Amniotic stem cell (primary cell): ENCODE measurements at places on chromosomes 4 and X.

DNA sequence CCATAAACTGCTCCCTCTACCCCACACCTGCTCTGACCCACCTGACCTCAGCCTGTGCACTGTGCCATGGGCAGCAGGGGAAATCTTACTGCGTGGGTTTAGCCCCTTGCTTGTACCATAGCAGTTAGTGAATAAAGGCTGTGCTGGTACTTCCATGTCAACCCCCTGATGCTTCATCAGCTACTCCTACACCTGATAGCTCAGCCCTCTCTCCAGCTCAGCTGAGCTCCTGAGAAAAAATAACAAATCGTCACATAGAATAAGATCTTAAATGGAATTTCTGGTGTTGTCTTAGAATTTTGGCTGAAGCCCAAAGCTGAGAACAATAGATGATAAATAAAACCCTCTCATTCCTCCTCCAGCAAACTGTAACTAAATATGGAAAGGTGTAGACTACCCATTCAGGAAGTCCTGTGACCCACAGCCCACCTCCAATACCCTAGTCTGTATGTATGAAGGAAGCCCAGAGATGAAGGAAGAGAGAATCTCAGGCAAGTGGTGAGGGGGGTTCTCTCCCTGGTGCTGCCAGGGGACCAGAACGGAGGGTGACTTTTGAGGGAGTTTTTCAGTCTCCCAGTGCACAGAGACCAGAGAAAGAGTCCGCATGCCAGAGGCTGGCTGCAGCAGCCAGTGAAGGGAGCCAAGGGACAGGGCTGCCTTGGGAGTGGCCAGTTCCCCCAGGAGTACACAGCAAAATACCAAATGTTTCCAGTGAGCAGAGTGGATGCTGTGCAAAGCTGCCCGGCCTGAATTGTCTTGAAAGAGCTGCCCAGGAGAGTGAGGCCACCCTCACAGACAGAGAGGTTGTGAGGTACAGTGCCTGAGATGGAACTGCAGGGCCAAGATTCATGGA is 227.3 kb downstream of the QDPR start:
- DNase-seq: no peak

GRCh38 chr4:122855353-122855890 is 28.8 kb downstream of the FGF2 start:
- no peak for DNase-seq

- DNase-seq: no peak
These were observed 24.1 kb downstream of the SH3KBP1 start for GRCh38 chrX:19863212-19863856.

GRCh38 chr4:152099061-152099425 is 338.2 kb upstream of the GATB start:
- no peak for DNase-seq

GRCh38 chr4:86706923-86707597 is 112.9 kb downstream of the PTPN13 start:
- DNase-seq: no peak

DNA sequence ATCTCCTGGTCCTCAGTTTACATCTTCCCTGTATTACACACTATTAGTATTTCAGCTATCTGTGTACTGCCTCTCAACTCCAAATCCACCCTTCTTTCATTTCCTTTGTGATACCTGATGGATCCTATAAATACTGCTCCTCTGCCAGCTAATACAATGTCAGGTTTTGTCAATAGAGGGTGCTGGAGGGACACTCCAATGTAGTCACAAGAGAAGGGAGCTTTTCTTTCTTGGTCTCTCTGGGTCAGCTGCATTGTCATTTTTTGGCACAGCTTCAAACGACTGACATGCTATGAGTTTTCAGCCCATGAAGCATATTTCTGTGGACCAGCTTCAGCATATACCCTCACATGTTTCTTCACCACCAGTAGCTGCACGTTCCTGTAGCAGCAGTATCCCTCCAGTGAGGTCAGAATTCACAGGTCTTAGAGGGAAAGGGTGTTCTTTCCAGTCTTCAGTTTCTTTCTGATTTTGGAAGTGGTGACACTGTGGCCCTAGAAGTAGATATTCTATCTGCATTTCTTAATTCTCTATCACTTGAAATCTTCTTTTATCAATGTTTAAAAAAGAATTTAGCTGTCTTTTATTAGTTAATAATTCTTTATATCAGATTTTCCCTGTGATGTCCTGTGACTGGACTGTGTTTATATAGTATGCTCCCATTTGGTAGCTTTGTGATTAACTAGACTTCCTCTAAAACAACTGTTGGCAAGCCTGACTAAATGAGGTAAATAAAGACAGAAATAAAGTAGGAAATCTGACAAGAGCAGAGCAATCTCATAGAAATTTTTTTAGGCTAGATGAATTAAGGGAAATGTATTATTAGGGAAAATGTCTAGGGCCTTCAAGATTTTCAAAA is 60.6 kb downstream of the GABRA2 start:
- no peak for DNase-seq

- no peak for DNase-seq
These were observed 1089.3 kb downstream of the PCDH18 start for GRCh38 chr4:136443006-136443405.

- no peak for DNase-seq
These were observed 64.0 kb upstream of the WDR1 start for GRCh38 chr4:10180603-10180926.

- DNase-seq: no peak
These were observed 154.7 kb upstream of the BOD1L1 start for GRCh38 chr4:13782231-13782630.

GRCh38 chr4:48203819-48204218 is 65.8 kb downstream of the TEC start:
- DNase-seq: no peak

GRCh38 chr4:186845137-186845842 is 121.6 kb upstream of the FAT1 start:
- DNase-seq: peak; percentile 44

DNA sequence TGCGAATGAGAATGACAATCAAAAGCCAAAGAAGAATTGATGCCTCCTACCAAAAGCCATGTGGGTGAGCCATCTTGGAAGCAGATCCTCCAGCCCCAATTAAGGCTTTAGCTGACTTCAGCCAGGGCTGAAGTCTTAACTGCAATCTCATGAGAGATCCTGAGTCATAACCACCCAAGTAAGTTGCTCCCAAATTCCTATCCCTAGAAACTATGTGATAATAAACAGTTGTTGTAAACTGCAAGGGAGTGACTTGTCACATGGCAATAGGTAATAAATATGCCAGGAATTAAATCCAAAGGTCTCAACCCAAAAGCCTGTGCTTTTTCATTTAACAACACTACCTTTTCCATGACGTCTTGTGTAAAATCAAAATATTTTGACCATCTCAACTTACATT is 154.2 kb upstream of the TBL1X start:
- no peak for DNase-seq

DNA sequence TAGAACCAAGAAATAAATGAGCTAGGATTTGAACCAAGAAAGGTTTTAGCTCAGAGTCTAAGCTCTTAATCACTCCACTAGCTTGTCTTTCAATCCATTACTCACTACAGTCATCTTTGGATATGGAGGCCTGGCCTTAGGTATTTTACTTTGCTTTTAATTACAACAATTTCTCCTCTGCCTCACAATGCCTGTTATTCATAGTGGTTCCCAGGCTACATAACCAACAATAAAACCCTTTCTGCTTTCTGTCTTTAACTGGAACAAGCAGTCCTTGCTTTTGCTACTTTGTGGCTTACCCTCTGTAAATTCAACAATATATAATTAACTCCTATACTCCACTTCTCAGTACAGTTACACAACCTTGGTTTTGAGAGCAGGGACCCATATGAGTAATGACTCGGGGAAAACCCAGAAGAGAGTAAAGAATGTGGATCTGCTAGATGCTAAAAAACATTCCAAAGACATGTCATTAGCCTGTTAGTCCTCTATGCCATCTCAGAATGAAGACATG is 94.7 kb upstream of the NAP1L5 start:
- DNase-seq: peak; percentile 37

- DNase-seq: peak; percentile 1
These were observed 39.3 kb upstream of the LPAR4 start for GRCh38 chrX:78708262-78708661.

DNA sequence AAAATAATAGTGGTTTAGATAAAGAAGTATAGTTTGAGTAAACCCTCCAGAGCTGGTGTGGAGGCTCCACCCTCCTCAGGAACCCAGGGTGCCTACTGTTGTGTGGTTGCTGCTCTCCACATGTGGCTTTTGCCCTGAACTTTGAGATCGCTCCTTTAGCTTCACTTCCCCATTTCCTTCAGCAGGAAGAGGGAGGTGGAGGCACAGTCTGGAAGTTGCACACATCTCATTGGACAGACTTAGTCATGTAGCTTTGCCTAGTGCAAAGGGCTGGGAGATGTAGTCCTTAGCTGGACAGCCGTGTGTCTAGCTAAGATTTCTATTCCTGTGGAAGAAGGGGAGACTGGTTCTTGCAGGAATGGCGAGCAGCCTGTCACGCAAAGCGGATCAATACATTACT is 37.9 kb downstream of the RGS12 start:
- DNase-seq: no peak

GRCh38 chrX:43557792-43558191 is 98.3 kb upstream of the MAOA start:
- DNase-seq: peak; percentile 36

DNA sequence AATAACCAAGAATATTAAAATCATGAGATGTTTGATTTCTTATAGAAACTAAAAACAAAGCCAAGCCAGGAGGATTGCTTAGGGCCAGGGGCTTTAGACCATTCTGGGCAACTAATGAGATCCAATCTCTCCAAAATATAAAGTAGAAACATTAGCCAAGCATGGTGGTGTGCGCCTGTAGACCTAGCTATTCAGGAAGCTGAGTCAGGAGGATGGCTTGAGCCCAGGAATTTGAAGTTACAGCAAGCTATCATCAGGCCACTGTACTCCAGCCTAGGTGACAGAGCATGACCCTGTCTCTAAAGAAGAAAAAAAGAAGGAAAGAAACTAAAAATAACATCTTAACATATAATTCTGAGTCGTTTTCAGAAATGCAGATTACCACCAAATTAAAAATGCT is 96.7 kb downstream of the NAF1 start:
- DNase-seq: no peak

DNA sequence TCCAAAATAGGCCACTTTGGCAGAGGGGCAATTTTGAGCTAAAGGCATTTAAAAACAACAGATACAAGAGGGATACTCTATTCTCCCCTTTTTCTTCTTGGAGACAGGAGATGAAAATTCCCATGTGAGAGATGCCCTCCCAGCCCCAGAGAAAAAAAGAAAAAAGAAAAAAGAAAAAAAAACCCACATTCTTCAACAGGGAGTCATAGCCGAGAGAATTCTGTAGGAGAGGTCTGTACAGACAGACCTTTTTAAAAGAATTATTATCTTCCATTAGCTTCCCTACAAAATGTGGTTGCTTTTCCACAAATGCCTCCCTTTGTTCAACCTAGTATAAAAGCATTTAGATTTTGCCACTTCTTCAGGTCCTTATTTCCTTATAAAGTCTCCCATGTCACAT is 89.9 kb downstream of the SPCS3 start:
- no peak for DNase-seq

DNA sequence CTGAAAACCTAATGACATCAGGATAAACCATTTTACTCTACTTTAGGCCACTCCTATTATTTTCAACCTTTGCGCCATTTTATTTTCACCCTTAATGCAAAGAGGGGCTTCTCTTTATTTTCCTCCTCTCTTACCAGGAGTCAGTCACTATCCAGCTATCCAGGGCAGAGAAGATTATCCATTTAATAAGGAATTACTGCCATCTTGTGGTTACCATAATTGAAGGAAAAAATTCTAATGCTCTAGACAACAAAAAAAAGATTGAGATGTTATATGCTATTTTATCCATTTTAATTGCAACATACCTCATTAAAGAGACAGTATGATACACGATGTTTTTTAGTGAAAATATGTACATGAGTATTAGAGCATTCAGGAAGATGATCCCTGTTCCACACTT is 514.5 kb upstream of the FAM241A start:
- peak; percentile 15 for DNase-seq

DNA sequence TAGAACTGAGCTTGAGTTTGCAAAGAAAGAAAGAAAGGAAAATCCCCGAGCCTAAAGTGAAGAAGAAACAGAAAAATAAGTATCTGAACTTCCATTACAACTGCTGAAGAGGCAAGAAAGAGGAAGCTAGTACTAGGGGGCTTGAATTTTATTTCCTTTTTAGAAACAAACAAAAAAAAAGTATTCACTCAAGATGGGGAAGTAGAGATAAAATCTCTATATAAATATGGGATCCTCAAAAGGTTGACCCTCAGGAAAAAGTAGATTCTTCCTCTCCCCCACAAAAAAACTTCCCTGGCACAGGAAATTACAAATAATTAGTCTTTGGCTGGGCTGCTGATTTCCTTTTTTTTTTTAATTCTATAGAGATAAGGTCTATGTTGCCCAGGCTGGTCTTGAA is 16.0 kb downstream of the LRBA start:
- DNase-seq: no peak

DNA sequence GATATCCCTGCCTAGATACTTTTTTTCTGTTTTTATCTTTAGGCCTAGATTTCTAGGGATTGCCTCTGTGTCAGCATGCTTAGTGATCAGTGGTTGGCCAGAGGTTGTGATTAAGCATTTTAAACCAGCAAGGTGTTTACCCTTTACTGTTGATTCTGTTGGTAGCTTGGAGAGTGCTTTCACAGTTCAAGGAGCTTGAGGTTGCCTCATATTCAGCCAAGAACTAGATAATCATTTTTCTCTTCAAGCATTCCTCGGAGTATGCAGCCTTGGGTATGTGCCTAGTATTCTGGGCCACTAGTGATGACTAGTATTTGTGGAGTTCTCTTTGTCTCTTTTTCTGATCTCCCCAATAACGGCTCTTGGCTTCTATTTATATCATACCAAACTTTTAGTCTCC is 20.4 kb downstream of the APOOL start:
- DNase-seq: no peak

- no peak for DNase-seq
These were observed 169.5 kb upstream of the SCML1 start for GRCh38 chrX:17567821-17568220.

GRCh38 chrX:134396174-134396573 is 63.8 kb upstream of the HPRT1 start:
- DNase-seq: peak; percentile 0

GRCh38 chr4:10272511-10272910 is 155.9 kb upstream of the WDR1 start:
- no peak for DNase-seq

DNA sequence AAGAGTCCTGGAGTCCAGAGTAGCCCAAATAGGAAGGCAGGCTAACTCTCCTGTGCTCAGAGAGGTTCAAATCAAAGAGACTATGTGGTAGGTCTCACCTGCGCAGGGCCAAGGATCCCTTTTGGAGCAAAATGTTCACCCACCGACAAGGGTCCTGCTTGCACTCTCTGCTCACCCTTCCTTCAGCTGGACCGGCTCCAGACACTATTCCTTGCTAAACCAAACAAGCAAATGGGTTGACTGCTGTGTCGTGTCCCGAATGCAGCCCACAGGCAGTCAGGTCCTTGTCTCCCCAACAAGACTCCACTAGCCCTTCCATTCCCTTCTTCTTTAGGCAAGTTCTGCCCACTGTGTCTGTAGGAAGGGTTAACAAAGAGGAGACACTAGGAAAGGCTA is 760 bp downstream of the TRMT2B start:
- no peak for DNase-seq

DNA sequence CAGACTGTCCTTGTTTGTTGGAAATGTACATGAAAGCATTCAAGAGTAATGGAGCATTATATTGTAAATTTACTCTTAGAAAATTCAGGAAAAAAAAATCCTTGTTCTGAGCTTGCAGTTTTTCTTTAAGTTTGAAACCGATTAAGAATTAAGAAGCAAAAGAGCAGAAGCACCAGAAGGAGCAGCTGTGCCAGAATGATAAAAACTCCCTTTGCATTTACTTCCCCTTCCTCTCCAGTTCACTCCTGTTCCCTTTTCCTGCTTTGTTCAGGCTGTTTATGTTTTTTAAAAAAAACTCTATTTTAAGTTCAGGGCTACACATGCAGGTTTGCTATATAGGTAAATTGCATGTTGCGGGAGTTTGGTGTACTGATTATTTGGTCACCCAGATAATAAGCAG is 90.3 kb downstream of the ATOH1 start:
- no peak for DNase-seq
